NCI-H748 treated with DMSO at 0.1 percent for 48 hours (cell line): ENCODE measurements at places on chromosomes 2 and 18.

DNA sequence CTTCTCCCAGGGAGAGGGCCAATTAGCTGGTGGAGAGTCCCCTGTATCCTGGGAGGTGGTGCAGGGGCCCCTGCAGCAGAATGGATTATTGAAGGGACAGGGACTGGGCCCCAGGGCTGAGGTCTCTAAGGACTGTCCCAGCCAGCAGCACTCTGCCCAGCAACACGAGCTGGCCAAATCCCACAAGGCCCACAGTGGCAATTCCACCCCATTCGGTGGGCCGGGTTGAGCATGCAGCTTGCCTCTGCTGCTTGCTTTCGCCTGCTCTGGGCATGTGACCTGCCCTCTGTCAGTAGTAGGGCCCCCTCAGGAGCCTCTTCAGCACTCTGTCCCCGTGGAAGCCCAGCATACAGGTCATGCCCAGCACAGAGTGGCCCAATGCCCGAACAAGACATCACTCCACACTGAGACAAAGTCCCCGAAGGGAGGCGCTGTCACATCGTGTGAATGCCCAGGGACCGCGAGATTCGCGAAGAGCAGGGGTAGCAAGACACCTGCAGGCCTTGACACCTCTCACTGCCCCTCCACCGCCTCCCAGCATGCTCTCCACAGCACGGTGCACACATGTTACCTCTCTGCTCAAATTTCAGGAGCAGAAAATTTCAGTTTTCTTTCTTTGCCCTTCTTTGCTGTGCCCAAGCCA, 65.4 kb downstream of the CRACDL start:
- no peak for DNase-seq

DNA sequence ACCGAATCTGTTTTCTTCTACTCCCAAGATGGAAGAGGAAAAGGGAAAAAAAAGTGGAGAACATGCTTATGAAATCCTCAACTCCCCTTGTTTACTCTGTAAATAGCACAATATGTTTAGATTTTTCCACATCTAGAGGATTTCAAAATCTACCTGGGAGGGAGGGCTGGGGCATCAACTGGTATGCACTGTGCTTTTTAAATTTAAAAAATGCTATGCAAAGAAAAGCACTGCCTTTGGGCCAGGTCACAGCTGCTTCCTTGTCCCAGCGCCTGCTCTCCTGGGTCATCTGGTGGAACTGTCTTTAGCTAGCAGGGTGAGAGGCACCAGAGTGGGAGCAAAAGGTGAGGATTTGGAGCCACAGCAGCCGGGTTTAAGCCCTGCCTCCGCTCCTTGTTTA, 88.2 kb upstream of the BOD1L2 start:
- DNase-seq = no peak

- no peak for DNase-seq
Measured at GRCh38 chr2:31812051-31812798, 198.6 kb downstream of the MEMO1 start.

DNA sequence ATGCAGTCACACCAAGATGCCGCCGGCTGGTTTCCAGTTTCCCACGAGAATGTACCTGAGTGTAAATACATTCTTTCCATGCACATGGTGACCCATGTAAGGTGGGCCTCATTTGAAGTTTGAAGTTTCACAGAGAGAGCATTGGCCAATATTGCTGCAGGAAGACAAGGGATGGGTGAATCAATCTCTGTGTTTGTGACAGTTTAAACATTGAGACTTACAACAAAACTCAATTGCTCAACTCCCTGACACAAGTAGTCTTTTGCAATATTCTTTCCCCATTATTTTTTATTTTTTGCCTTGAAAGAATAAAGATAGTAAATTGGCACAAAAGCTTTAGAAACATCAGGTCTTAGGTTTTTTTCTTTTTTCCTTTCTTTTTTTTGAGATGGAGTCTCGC, 5.1 kb downstream of the SERPINB2 start:
- no peak for DNase-seq

DNA sequence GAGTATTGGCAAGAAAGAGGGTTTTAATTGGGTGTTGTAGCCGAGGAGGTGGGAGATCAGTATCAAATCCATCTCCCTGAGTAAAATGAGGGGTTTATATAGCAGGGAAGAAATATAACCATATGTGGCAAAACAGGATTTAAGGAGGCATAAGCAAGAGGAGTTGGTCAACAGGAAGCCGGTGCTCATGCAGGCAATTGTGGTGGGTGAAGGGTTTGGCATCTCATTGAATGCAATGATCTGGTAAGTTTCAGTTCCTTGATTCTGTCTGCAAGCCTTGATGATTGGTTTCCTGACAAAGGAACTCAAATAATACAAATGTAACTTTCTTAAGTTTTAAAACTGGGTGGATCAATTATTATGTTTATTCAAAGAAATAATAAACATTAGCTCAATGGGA, 564.4 kb upstream of the LINC00305 start:
- DNase-seq = no peak

- no peak for DNase-seq
Measured at GRCh38 chr2:168053676-168054075, 193.7 kb downstream of the STK39 start.

DNA sequence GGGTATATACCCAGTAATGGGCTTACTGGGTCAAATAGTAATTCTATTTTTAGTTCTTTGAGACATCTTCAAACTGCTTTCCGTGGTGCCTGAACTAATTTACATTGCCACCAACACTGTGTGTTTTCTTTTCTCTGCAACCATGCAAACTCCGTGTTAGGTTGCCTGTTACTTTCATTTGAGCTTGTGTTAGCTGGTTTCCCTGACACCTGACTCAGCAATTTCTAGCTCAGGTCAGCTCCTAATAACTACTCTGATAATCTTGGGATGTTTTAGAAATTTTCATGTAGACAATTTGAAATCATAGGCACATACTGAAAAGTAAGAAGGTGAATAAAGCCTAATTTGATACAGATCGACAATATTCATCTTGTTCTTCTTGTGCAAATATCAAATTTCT, 132.3 kb downstream of the ADCYAP1 start:
- DNase-seq = no peak

GRCh38 chr18:6427286-6427685, 12.6 kb upstream of the L3MBTL4 start:
- no peak for DNase-seq
